Fibroblast of pulmonary artery (primary cell): ENCODE measurements at places on chromosomes 4 and X.

DNA sequence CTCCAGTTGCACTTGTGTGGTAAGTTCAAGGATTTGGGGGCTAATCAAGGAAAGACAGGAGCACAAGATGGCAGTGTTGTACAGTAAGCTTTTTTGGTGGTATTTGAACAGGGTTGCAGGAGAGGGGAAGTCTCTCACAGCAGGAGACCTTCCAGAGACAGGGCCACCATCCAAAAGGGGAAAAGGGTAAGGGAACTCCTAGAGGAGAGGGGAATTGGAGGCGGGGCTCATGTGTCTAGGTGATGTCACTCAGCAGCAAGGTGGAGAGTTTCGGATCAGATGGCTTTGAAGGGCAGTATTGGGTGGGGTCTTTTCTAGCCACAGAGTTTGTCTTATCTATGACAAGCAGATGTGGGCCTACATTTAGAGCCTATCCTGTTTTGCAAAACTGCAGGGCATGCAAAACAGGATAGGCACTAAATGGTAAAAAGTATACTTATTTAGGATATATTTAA, 13.4 kb upstream of the RNF175 start:
- DNase-seq, result no peak

- DNase-seq, result no peak
Observed at GRCh38 chr4:94348666-94349065, 6.0 kb upstream of the HPGDS start.

DNA sequence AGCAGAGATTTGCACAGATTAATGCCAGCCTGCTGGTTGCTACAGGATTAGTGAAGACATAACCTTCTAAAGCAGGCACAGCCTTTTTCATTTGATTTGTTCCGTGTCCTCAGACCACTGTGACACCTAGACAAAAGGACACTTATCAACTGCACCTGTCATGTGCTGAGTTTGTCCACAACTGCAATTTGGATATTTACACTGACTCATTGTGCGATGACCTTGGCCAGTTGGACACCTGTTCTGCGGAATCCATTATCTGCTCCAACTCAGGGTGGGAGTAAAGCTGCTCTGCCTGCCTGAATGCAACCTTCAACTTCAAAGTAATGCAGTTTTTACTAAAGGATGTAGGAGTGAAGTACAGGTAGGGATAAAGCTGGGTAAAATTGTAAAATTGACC, 4.1 kb upstream of the NR0B1 start:
- DNase-seq, result no peak

GRCh38 chrX:88988796-88989195, 241.8 kb downstream of the CPXCR1 start:
- DNase-seq, result no peak

- DNase-seq, result peak; percentile 17
Observed at GRCh38 chr4:85861064-85861765, 386.3 kb downstream of the ARHGAP24 start.

DNA sequence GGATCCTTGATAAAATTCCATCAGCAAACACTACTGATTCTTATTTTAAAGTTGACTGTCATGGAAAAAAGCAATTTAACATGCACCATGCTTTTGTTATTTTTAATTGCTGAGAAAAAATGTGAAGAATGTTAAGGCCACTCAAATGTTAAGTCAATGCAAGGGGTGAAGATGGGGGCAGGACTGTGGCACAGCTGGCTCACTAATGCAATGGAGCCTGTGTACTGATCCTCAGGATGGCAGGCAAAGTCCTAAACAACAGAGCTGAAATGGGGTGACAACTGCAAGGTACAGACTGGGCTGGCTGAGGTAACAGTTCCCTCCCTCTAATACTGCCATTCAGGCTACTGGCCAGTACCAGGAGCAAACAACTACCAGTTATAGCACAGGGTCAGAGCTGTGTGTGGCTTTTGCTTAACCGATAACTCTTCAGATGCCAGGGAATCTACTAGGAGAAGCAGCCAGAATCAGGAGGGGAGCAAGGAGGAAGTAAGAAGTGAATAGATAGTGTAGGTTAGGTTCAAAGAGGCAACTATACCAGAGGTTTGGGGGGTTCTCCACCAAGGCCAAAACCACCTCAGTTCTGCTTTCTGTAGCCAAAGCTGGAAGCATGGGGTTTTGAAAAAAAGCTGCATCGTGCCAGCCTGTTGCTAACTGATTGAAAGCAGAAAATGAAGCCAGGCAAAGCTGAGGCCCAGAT, 372.6 kb downstream of the OPHN1 start:
- DNase-seq, result no peak

- DNase-seq, result peak; percentile 33
Observed at GRCh38 chr4:128512767-128513322, 225.2 kb upstream of the PGRMC2 start.

DNA sequence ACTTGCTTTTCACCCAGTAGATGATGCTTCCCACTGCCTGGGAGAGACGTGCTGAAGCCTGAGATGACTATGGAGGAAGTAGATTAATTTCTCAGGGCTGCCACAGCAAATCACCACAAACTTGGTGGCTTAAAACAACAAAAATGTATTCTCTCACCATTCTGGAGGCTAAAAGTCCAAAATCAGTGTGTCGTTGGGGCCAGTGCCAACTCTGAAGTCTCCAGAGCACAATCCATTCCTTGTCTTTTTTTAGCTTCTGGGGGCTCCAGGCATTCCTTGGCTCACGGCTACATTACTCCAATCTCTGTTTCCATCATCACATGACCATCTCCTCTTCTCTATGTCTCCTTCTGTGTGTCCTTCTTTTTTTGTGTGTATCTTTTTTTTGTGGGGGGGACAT, 105.8 kb upstream of the C1QTNF7 start:
- no peak for DNase-seq

GRCh38 chr4:137610960-137611359, 78.7 kb upstream of the PCDH18 start:
- DNase-seq, result peak; percentile 31

- no peak for DNase-seq
Observed at GRCh38 chr4:74999714-75000309, 66.9 kb downstream of the PARM1 start.

DNA sequence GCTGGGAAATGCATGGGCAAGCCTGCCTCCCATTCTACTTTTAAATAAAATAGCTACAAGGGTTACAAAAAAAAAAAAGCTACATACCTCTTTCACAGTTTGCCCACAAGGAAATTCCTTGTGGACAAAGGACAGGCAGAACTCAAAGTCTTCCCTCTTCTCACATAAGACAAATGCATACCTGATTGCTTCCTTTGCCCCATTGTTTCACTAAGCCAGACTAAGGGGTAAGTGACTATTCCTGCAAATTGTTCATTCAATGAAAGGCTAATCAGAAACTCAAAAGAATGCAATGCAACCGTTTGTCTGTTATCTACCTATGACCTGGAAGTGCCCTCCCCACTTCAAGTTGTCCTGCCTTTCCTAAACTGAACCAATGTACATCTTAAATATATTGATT, 780.6 kb downstream of the FAM133A start:
- DNase-seq, result no peak

GRCh38 chr4:184388106-184388505, 86.2 kb downstream of the IRF2 start:
- DNase-seq, result no peak

DNA sequence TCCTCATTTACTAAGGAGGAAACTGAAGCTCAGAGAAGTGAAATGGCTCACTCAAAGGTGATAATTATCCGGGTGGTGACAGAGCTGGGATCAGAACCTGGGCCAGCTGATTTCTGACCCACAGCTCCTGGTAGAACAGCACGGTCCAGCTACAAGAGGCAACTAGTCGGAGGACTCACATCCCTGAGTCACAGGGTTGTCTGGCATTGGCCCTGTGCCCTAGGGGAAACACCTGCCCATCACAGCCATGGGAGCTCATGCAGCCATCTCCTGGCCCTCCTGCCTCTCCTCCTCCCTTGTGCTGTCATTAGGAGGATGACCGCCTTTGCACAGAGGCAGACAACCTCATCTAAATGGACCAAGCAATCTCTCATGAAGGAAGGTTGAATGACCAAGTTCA, 115.2 kb upstream of the TSPAN5 start:
- no peak for DNase-seq

- no peak for DNase-seq
Observed at GRCh38 chrX:46957297-46957696, 45.1 kb downstream of the JADE3 start.

- DNase-seq, result peak; percentile 58
Observed at GRCh38 chr4:100489305-100489704, 28.5 kb downstream of the EMCN start.

GRCh38 chr4:6180841-6181631, 19.3 kb downstream of the JAKMIP1 start:
- DNase-seq, result no peak

- no peak for DNase-seq
Observed at GRCh38 chr4:26272654-26273615, 47.9 kb upstream of the RBPJ start.

GRCh38 chrX:81259714-81260395, 58.0 kb downstream of the SH3BGRL start:
- DNase-seq, result peak; percentile 40

- no peak for DNase-seq
Observed at GRCh38 chr4:104596189-104596588, 101.5 kb upstream of the CXXC4 start.

DNA sequence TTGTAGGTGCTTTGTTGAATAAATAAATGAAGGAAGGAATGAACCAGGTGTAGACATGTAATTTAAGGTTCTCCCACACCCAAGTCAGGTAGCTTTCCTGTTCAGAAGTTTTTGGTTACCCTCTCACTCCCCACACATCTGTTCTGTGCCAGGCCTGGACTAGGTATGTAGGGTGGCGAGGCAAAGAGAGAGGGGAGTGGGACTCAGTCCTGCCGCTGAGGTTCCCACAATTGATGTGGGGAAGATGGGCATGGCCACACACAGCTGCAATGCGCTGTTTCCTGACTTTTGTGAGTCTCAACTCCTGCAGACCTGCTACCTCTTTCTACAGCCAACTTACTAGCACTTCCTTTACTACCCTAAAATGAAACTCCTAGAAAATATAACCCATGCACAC, 88.9 kb downstream of the RTL5 start:
- no peak for DNase-seq

GRCh38 chrX:39710776-39711175, 387.0 kb downstream of the BCOR start:
- no peak for DNase-seq
